ENCODE measurements at places on chromosomes 3 and 15. TPM values are rescaled to one million over a fixed set of nuclear protein-coding genes. Genes with fewer than 3 reads are reported as not detected.

CYP1A1 gene
- not detected for total RNA-seq

DNA sequence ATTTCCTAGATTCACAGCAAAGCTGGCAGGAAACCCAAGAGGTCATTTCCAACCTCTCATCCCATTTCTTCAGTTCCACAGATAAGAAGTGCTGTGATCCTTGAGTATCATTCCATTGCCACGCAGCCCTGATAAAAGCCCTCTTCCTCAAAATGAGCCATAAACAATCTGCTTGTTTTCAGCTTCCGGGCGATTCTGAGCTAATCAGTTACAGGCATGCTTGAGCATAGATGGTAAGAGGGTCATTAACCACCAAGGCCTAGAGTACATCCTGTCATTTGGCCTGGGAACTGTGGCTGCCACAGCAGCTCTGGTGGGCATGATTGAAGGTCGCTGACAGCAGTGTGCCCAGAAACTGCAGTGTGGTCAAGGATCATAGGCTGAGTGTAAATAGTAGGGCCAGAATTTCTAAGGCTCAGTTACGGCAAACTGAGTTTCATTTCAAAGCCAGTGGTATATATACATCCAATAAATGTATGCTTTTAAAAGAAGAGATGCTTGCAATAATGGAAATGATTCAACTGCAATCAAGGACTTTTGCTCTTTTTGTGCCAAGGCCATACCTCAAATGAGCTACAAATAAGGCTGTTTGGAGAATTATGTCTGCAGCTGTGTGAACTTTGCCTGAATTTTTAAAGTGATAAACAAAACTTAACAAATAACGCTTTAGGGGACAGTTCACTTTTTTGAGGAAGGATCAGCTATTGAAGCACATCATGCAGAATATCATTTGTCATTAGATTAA, 47.3 kb downstream of the P3H2 start:
- peak; percentile 25 for DNase-seq

GRCh38 chr15:49423901-49424550, 984 bp downstream of the FGF7 start:
- DNase-seq, result no peak

- DNase-seq, result no peak
These were observed 733.5 kb downstream of the NTRK3 start for GRCh38 chr15:87522997-87523396.

GRCh38 chr3:177894081-177894728, 642.0 kb upstream of the KCNMB2 start:
- DNase-seq, result no peak

Measured in left colon (tissue), 2 donors.